Stimulated activated CD8-positive, alpha-beta memory T cell treated with anti-CD3 and anti-CD28 coated beads, Interleukin-4, amount 100 ng/mL, for 4 hours (primary cell): ENCODE measurements at places on chromosomes 4 and X.

DNA sequence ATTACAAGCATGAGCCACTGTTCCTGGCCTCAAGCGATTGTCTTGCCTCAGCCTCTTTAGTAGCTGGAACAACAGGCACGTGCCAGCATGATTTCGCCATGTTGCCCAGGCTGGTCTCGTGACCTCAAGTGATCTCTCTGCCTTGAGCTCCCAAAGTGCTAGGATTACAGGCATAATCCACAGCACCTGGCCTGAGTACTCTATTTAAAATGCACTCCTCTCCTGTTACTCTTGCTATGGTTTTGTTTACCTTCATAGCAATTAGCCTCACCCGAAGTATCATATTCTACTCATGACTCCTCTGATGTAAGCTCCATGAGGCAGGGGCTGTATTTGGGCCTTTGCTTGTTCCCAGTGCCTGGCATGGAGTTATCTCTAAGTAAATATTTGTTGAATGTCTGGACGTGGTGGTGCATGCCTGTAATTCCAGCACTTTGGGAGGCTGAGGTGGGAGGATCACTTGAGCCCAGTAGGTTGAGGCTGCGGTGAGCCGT is 92.5 kb upstream of the SLC34A2 start:
- DNase-seq = no peak

- no peak for DNase-seq
These were observed 23.1 kb downstream of the BANK1 start for GRCh38 chr4:101813604-101814003.

DNA sequence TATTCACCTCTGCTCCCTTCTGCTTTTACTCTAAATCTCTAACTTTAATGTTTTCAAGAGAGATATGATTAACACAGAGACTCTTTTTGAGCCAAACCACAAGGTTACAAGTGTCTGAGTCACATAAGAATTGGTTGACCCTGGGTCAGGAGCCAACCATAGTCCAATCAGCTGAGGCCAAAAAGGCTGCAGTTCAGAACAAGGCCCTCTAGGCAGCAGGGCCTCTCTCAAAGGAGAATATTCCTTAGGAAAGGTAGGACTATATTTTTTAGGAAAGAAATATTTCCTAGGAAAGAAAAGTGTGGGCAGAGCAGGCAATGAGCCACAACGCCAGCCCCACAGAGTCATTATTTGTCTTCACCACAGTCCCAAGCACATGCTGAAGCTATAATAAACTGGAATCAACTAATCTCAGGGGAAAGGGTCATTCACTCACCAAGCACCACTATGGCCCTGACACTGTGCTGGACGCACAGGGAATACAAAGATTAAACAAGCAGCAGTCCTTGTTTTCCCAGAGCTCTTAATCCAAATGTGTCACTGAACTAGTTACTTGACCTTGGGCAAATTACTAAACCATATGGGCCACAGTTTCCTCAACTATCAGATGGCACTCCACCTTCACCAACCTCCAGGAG is 2.2 kb downstream of the ATP8A1 start:
- no peak for DNase-seq

DNA sequence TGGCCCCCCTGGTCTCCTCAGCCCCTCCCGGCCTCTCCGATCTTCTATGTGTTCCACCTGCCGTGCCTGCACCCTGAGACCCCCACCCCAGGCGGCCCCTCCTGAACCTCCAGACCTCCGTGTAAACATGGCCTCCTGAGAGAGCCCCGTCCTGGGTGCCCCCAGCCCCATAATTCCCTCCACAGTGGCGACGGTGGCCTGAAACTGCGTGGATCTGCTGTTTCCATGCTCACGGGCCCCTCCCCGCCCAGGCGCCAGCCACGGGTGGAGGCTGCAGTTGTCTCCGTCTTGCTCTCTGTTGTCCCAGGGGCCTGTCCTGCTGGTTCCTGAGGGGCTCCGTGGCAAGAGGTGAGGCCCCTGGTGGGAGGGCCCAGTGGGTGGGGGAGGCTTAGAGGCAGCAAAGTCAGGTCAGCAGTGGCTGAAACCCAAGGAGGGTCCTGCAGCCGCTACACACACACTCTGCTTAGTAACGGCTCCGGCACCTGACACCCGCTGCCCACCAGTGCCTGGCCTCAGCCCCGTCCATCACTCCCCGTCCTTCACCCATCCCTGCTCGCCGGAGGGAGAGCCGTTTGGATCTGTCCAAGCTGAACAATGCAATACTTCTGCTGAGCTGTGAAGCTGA is 75.8 kb downstream of the FAM53A start:
- no peak for DNase-seq

- DNase-seq = no peak
These were observed 43.4 kb upstream of the CLNK start for GRCh38 chr4:10728016-10728415.

DNA sequence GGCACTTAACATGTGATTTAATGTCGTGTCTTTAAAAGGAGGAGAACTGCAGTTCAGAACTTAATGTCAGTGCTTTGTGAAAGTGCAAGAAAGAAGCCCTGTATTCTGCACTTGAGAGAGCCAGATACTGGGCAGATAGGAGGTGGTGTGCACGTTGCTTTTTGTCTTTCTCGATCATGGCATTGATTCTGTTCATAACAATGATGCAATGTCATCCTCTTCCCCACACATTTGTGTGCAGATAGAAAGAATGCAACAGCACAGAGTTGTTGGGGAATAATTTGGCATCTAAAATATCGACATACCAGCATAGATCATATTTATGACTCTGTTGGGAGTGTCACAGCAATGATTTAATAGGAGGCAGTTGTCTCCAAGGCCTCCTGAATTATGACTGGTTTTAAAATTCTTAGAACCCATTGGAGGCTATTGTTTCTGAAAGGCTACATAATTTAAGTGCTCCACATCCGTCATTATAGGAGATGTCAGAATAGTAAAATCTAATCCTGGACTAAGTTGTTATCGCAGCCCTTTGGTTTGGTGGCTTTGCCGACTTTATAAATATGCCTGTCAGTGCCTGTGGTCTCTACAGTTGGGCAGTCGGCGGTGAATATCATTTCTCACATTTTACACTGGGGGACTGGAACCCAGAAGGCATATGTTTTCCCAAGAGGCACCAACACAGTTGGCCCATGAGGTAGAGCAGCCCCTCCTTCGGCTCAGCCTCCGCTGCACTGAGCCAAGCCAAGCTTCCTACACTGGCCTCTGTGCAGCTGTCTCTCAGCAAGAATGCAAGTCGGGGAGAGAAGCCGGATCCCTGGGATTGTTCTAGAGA is 124.9 kb downstream of the PTTG2 start:
- DNase-seq = no peak

- DNase-seq = no peak
These were observed 435.8 kb downstream of the SPRY1 start for GRCh38 chr4:123832173-123833026.

DNA sequence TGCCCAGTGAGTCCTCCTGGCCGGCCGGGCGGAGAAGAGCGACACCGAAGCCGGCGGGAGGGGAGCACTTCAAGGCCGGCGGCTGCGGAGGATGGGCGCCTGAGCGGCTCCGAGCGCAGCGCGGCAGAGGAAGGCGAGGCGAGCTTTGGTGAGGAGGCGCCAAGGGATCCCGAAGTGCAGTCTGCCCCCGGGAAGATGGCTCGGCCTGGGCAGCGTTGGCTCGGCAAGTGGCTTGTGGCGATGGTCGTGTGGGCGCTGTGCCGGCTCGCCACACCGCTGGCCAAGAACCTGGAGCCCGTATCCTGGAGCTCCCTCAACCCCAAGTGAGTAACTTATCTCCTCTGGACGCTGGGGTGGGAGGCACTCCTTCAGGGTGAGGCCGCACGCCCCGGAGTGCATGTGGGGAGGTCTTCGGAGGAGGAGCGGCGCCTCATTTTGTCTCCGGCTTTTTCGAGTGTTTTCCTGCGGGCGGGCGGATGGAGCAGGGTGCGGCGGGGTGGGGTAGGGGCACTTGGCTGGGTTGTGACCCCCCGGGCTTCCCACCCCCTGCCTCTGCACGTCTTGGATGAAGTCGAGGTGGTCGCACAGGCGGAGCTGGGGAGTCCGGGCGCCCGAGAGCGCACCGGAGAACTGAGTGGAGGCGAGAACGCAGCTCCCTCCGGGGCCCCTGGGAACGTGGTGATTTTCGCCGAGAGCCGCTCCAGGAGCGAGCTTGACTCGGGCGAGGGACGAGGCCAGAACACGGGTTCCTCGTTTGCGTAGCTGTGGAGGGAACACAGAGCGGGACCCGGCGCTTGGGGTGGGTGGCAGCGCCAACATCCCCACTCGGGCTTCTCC is 979 bp downstream of the EFNB1 start:
- DNase-seq = no peak

GRCh38 chr4:102789317-102789717 is 28.5 kb upstream of the MANBA start:
- DNase-seq = no peak

DNA sequence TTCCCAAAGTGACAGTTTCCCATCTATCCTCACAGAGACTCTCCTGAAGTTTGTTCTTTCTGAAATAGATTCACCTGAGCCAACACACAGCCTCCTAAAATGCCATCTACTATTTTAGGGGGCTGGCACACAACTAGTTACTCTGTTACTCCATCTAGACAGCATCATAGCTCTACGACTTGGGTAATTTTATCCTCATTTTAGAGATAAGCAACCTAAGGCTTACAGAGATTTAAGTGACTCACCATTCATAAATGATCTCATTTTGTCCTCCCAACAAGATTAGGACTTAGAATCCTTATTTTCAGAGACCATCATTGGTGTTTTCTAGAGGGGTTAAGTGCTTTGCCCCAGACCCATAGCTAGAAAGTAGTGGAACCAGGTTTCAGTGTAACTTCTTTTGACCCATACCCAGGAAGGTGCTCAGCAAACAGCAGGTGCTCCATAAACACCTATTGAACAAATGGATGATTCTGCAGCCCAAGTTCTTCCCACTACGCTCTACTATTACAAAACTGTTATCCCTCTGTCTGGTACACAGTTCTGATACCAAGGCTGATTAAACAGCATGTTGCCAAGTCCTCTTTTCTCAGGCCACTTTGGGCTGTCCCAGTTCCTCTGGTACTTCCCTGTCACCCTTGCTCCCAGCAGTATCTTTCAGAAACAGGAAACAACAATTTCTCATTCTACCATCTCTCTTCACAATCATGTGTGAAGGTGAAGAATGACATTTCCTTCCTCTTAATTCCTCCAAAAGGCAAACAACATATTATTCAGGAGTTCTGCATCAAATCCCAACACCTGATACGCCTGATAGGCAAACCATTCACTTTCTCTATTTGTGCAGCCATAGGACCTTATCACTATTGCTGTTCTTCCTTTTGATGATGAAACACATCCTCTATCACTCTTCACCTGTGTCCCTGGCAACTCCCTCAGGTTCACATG is 304.7 kb upstream of the TAPT1 start:
- no peak for DNase-seq

DNA sequence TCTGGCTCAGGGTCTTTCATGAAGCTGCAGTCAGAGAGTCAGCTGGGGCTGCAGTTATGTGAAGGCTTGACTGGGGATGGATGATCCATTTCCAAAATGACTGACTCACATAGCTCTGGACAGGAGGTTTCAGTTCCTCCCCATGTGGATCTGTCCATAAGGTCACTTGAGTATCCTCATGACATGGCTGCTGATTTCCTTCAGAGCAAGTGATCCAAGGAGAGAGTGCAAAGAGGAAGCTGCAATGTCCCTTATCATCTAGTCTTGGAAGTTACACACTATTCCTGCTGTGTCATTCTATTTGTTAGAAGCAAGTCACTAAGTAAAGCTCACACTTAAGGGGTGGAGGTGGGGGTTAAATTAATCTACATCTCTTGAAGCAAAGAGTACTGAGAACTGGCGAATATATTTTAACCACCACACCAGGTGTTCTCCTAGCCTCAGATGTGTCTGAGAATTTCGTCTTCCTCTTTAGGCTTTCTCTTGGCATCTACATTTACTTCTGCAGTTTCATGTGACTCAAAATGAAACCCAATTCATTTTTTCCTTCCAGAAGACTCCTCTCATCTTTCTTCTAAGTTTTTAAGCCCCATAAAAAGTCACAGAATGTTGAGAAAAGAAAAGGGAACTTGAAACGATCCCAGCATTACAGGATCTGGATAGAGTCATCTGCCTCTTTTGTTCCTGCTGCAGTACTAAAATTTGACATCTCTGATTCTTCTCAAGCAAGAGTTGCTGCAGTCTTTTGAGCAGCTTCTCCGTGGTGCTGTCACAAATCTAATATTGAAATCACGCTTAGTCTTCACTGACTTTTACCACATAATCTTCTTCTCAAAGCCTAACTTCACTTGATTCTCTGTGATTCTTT is 3.8 kb upstream of the GRPR start:
- DNase-seq = no peak

DNA sequence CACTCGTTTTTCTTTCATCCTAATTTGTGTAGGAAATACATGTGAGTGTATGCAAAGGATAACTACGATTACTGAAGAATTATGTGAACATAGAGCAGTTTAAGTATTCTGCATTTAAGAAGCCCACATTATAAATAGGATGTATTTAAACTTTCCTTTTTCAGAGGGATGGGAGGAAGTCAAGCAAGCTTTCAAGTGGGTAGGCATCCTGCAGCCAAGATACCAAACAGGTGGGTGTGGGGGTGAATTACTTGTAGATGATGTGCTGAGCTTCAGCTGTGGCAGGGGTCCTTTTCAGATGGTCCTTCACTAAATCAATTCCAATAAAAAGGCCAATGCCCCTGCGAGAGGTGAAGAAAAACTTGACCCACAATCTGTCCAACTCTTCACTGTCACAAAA is 16.3 kb downstream of the ETNPPL start:
- DNase-seq = no peak

DNA sequence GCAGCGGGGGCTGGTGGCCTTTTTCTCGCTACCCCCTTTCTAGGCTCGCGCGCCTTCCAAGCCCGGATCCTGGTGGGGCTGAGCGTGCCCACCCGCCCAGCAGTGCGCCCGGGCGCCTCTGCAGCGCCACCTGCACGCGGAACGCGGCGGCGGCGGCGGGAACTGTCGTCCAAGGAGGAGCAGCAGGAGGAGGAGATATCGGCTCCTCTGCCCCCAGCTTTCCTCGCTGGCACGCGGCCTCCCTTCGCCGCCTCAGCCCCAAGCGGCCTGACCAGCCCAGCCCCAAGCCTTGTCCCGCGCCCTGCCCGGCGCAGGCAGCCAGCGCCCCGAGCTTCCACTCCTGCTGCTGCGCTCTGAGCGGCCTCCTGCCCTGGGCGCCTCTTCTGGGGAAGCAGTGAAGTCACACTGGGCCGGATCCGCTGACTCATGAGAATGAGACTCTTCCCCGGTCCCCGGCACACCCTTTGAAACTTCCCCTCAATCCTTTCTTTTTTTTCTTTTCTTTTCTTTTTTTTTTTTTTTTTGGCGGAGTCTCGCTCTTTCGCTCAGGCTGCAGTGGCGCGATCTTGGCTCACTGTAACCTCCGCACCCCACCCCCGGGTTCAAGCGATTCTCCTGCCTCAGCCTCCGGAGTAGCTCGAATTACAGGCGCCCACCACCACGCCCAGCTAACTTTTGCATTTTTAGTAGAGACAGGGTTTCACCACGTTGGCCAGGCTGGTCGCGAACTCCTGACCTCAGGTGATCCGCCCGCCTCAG is 10.6 kb upstream of the ELF4 start:
- peak; percentile 27 for DNase-seq

DNA sequence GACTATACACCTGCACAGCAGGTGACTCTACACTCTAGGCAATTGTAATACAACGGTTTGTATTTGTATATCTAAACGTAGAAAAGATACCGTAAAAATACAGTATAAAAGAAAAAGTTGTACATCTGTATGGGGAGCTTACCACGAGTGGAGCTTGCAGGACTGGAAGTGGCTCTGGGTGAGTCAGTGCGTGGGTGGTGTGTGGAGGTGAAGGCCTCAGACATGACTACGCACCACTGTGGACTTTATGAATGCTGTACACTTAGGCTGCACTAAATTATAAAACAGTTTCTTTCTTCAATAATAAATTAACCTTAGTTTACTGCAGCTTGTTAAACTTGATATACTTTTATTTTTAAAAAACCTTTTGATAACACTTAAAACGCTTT is 85.0 kb upstream of the FAT1 start:
- DNase-seq = no peak
